Thyroid gland (tissue), 4 donors: ENCODE measurements at places on chromosomes 2 and 18.

- H3K27ac ChIP-seq = no peak overlapping the region
- H3K36me3 ChIP-seq = no peaks in the 10 kb centered on the region
- H3K4me1 ChIP-seq = peaks cover 9% of the 10 kb centered on the region
- no peak overlapping the region for H3K4me3 ChIP-seq
- H3K27me3 ChIP-seq = no peaks in the 10 kb centered on the region
These were observed 13.0 kb upstream of the ARHGAP25 start for GRCh38 chr2:68721482-68722101.

DNA sequence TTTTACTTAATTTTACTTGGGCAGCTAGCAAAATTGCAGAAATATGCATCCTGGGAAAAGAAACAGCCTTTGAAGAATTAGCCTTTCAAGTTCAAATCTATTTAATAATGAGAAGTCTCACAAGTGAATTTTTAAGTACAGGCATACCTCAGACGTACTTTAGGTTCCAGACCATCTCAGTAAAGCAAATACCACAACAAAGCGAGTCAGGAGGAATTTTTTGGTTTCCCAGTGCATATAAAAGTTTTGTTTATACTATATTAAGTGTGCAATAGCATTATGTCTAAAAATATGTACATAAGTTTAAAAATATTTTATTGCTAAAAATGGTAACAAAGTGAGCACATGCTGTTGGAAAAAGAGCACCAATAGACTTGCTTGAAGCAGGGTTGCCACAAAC lies 50.8 kb upstream of the TWSG1 start:
- no peak overlapping the region for H3K4me3 ChIP-seq
- H3K27ac ChIP-seq = no peak overlapping the region
- peaks cover 12% of the 10 kb centered on the region for H3K36me3 ChIP-seq
- DNase-seq = no peak

DNA sequence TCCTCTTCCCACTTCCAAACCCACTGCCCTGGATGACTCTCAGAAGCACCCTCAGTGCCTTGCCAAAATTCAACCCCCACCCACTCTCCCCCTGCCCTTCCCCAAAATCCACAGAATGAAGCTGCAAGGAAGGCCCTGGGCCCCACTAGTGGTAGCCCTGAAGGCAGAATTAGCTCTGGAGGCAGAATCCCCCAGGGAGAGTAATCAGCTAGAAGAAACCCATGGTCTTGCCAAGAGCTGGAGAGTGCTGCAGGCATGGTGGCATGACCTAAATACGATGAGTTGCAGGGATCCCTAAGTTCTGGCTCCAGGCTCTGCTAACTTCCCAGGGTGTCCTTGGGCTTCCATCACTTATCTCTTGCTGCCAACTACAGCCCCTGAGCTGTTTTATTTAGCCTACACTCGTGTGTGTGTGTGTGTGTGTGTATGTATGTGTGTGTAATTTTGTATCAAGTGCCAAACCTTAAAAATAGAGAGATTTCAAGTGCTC lies 7.9 kb downstream of the GAD1 start:
- H3K27ac ChIP-seq = no peak overlapping the region
- no peaks in the 10 kb centered on the region for H3K36me3 ChIP-seq
- H3K4me1 ChIP-seq = peaks cover 44% of the 10 kb centered on the region
- peaks cover 26% of the 10 kb centered on the region for H3K27me3 ChIP-seq
- H3K4me3 ChIP-seq = no peak overlapping the region

DNA sequence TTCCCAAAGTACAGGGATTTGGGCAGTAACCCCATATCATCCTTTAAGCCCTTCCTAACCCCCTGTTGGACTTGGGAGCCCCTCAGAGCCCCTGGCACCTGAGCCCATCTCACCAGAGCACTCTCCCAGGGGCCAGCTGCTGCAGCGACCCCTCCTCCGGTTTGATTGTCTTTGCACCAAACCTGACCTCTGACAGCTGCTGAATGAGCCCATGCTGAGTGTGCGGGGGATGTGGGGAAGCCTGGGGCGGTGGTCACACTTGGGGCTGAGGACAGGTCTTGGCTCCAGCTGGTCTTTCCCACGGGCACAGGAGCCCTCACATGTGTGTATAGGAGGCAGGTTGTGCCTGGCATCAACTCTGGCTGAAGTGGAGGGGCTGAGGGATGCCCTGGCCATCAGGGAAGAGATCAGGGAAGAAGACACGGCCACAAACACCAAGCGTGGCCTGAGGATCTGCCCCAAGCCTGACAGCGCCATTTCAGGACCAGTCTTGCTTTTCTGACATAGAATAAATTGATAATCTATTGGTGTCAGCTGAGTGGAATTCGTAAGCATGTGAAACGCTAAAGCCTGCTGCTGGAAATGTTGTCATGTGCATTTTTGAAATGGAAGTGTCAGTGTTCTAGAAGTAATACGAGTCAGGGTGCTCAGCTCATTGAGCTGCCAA lies 102.4 kb downstream of the ACKR3 start:
- H3K27me3 ChIP-seq = no peaks in the 10 kb centered on the region
- no peak overlapping the region for H3K4me3 ChIP-seq
- H3K4me1 ChIP-seq = peaks cover 33% of the 10 kb centered on the region
- no peak for DNase-seq
- H3K27ac ChIP-seq = no peak overlapping the region

GRCh38 chr2:74328573-74328972 lies 14.6 kb downstream of the SLC4A5 start:
- H3K27ac ChIP-seq = peak overlapping the region; percentile 67
- peaks cover 38% of the 10 kb centered on the region for H3K4me1 ChIP-seq
- H3K4me3 ChIP-seq = no peak overlapping the region
- no peak for DNase-seq
- H3K27me3 ChIP-seq = no peaks in the 10 kb centered on the region

- no peaks in the 10 kb centered on the region for H3K27me3 ChIP-seq
- no peak overlapping the region for H3K27ac ChIP-seq
- peak; percentile 83 for DNase-seq
- no peak overlapping the region for H3K4me3 ChIP-seq
These were observed 69.7 kb upstream of the KCNE4 start for GRCh38 chr2:222982010-222982908.

GRCh38 chr18:43485545-43485963 lies 208.3 kb upstream of the SYT4 start:
- H3K36me3 ChIP-seq = no peaks in the 10 kb centered on the region
- H3K27me3 ChIP-seq = no peaks in the 10 kb centered on the region
- DNase-seq = no peak
- no peak overlapping the region for H3K4me3 ChIP-seq
- H3K4me1 ChIP-seq = peaks cover 3% of the 10 kb centered on the region
